ENCODE measurements at places on chromosomes 1 and 21.

- DNase-seq = no peak
Measured at GRCh38 chr1:93695411-93696005, 13.9 kb upstream of the BCAR3 start.

GRCh38 chr1:153422450-153423068 is 6.2 kb downstream of the S100A7A start:
- DNase-seq = no peak

DNA sequence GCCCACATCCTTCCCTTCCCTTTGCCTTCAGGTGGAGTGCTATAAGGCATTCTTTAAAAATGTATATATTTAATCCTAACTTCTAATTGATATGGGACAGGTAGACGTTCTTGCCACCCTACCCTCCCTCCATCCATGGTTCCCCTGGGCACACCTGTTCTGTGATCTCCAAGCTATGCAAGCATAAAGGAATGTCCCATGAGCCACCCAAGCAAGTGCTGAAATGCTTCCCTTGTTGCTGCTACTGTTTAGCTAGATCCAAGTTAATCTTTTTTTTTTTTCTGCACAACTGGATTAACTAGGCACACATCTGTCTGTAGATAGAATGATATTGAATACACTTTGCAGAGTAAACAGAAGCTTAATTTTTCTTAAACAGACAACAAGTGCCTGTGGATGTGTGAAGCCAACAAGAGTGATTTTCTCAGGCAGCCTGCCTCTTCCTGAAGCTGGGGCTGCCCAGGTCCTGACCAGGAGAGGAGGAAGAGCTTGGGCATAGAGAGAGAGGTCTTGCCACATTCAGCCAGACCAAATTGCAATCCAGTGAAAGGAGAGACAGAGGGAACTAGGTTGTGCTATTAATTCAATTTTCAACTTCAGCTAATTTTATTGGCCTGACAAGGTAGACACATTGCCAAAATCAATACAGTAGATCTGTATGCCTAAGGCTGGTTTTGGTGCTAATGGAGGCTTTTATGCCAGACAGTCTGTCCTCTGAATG is 28.2 kb upstream of the ATP1B1 start:
- DNase-seq = no peak

- DNase-seq = no peak
Measured at GRCh38 chr1:166971252-166971651, 4.1 kb downstream of the ILDR2 start.

DNA sequence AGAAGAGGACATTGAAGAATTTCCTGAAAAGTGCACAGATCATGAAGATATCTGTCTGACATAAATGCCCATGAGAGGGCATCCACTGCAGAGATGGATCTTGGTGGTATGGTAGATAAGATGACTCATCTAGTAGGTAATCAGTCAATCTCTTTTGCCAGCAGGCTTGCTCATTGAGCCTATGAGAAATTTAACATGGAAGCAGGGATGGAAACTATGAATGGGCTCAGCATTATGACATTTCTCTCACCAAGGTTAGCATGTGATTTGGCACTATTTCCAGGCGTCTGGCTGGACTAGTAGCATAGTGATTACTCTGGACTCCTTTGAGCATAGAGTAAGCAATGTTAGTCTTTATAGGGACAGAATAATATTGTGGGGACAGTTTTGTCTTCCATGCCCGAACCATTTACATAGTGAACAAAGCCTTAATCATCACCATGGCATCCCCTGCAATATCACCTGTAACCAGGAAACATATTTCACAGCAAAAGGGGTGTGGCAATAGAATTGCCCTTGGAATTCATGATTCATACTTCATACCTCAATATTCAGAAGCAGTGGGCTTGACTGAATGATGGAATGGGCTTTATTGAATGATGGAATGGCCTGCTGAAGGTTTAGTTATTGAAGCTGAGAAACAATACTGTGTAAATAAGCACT is 7.3 kb downstream of the OR2C3 start:
- DNase-seq = no peak

DNA sequence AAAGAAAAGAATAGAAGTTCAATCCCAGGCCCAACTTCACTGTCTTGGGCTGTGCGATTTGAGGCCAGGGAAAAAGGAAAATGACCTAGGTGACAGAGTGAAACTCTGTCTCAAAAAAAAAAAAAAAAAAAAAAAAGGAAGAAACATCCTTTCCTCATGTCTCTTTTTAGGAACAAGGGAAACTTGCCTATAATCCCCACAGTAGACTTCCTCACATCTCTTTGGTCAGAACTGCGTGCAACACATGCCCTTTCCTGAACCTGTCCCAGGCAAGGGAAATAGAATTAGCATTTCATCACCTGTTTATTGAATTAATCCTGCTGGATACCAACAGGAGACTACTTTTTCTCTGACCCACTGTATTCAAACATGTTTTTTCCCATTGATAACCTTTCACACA is 2.3 kb downstream of the DCST1 start:
- DNase-seq = no peak

DNA sequence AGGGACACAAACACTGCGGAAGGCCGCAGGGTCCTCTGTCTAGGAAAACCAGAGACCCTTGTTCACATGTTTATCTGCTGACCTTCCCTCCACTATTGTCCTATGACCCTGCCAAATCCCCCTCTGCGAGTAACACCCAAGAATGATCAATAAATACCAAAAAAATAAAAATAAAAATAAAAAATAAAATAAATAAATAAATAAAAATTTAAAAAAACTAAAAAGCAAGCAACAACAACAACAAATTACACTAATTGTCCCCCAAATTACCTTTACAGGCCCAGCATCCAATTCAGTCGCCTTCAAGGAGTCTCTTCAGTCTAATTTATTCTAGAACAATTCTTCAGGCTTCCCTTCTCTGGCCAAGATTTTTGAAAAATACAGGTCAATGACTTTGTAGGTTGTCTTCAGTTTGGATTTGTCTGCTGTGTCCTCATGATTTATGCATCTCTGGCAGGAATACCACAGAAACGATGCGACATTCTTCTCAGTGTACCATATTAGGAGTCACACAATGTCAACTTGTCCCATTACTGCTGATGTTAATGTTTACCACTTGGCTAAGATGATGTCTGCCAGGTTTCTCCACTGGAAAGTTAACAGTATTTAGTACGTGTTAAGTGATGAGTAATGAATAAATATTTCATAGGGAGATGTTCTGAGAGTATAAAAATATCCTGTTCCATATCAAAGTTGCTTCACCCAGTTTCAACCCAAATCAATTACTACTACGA is 20.3 kb upstream of the BMP8B start:
- DNase-seq = no peak

DNA sequence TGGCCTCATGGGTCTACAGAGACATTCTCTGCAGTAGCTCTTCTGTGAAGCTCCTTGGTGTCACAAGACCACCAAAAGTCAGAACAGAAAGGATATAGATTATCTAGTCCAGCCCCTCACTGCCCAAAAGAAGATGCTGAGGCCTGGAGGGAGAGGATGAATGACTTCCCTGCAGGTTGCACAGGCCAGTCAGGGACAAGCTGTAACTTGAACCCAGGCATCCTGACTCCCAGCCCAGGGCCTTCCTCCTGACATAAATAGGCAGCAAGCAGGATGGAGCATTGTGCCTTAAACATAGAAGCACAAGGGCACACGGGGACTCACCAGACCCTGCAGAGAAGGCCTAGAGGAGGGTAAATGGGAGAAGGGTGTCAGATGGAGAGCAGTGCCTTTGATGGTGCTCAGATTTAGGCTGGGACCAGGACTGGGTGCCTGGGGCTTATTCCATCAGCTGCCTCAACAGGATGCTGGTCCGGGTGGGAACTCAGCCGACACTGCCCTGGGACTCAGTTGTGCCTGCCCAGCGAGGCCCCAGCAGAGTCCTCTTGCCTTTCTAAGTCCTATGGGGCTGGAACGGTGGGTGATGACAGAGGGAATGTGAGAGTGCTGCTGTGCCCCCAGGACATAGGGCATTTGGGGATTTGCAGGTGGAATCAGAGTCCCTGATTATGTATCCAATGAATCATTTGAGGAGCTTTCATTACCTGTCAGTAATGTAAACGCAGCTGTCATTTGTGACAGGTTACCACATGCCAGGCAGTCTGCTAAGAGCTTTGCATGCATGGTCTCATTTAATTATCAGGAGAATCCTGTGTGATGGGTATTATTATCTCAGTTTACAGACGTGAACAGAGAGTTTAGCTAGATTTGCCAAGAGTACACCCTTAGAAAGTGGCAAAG is 13.2 kb downstream of the S100A7A start:
- no peak for DNase-seq

- no peak for DNase-seq
Measured at GRCh38 chr1:58909914-58910681, 126.3 kb upstream of the JUN start.

GRCh38 chr1:223755992-223756775 is 43.8 kb downstream of the CAPN2 start:
- no peak for DNase-seq

DNA sequence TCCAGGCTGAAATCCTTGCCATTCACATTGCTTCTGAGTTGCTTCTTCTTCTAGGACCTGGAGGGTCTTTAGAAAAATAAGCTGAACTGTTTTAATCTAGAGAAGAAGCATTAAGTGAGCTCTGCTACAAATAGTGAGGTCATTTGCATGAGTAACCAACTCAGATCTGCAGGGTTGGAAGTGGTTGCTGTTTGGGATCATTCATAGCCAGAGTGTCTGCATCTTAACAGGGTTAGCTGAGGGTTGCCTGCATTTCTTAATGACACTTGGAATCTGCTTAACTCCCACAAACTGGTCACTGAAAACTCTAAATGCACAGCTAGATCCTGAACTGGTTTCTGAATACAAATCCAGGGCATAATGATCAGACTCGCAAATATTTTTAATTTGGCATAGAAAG is 9.9 kb downstream of the CNIH3 start:
- no peak for DNase-seq

DNA sequence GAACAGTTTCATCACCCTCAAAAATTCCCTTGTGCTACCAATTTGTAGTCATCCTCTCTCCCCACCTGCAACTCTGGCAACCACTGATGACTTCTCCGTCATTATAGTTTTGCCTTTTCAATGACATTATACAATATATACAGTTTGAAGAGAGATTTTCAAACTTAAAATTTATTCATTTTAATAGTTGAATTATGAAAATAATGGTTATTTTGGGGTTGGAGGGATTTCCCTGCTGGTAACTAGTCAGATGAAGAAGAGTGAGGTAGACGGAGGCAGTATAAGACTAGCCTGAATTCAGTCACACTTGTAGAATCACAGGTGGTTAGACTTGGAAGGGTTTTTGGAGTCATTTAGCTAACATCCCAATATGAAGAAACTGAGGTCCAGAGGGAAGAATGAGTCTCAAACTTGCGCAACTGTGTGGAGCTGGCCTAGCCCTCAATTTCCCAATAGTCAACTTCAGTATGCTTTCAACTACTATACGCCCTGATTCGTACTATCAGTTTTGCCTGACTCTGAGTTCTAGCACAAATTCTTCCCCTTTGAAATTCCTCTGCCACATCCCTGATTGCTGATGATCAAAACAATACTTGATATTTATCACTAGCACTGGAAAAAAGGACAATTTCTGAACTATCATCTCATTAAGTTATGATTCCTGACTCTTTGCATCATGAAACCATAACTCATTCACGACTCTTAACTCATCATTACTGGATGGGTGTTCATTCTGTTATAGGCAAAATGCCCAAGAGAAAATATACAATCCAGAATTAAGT is 54.2 kb downstream of the VANGL2 start:
- no peak for DNase-seq

GRCh38 chr1:160605792-160606479 is 26.6 kb upstream of the CD84 start:
- DNase-seq = no peak

DNA sequence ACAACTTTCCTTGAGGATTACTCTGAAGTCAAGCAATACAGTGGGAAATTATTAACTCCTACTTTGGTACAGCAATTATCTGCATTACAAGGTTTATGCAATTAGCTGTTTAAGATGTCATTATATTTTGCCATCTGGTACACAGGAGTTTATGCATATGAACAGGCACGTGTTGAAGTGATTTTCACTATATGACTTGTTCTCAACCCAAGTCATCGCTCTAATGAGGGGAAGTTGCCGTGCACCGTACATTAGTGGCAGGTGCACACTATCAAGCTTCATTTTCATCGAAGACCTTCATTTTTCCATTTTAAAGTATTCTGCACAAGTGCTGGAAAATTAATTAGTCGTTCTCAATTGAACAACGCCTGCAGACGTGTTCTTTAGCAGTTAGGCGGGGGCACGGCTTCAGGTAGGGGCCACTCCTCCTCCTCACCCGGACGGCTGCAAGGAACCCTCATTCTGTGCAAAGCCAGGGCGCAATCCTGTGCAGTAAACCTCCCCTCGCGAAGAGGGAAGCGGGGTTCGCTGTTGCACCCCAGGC is 39.8 kb upstream of the NFIA start:
- no peak for DNase-seq

GRCh38 chr21:36927719-36928117 is 38.8 kb downstream of the HLCS start:
- peak; percentile 52 for DNase-seq

- DNase-seq = no peak
Measured at GRCh38 chr1:182662121-182662890, 22.1 kb downstream of the RGS8 start.

DNA sequence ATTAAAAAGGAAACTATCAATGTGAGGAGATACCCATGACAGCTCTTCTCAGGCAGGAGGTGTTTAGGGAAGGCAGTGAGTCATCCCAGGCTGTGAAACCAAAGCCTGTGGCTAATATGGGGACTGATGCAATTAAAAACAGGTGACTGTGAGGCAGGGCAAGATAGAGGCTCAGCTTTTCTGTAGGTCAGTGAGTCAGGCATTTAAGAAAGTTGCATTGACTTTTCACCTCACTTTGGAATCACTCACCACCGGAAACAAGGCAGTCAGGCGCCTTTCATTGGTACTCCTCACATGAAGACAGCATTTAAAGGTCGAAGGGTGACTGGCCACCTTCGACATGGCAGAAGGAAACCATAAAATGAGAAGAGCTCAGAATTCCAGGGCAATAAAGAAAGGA is 54.5 kb downstream of the PAPPA2 start:
- DNase-seq = no peak

GRCh38 chr1:150001415-150001814 is 9.1 kb downstream of the OTUD7B start:
- DNase-seq = no peak

GRCh38 chr1:167268347-167268787 is 47.7 kb downstream of the POU2F1 start:
- no peak for DNase-seq

DNA sequence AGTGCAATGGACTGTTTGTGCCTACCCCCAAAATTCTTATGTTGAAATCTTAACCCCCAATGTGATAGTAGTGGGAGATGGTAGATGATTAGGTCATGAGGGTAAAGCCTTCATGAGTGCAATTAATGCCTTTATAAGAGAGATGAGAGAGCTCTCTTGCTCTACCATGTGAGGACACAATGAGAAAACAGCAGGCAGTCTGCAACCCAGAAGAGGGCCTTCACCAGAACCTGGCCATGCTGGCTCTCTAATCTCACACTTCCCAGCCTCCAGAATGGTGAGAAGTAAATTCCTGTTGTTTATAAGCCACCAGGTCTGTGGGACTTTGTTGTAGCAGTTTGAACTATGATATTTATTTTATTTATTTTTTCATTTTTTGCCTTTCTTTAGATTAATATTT is 21.0 kb downstream of the RYR2 start:
- DNase-seq = no peak

All from activated naive CD4-positive, alpha-beta T cell (primary cell).